ENCODE measurements at places on chromosomes 3 and 15.
A peak's percentile ranks its signal among the peaks of the same experiment; 100 is the strongest.

DNA sequence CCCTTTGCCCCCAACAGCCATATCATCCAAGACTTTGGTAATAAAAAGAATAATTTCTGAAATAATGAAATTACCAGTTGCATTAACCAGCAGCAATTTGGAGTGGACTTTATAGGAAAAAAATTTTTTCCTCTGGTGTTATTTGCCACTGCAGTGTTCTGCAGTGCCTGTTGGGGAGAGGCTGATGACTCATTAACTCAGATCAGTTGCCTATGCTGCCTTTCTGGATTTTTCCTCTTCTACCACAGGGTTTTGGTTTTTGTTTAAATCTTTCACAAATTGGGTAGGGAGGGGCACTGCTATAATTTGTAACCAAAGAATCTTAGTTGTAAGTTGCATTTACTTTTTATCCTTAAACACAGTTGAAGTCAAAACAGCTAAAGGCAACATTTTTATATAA lies 22.7 kb downstream of the ATP6V1A start:
- no peak for DNase-seq

DNA sequence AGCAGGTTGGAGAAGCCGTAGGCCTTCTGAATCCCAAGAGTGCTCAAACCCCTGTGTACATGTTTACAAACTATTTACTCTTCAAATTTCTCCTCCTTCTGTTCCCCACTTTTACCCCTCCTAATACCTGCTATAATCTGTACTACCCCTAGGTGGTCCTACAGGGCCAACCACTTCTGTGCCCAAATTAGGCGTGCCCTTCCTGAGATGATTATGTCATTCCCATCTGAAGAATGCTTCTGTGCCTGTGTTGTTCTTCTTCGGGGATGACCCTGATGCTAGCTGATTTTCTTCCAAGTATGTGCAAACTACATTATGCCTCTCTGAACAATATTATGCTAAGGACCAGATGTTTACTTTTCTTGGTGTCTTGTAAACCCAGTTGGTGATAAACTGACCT lies 20.5 kb downstream of the RBP2 start:
- no peak for DNase-seq

GRCh38 chr15:80693682-80694610 lies 1.2 kb upstream of the ABHD17C start:
- no peak for DNase-seq

- no peak for DNase-seq
Measured at GRCh38 chr15:89307791-89308190, 26.8 kb downstream of the POLG start.

- no peak for DNase-seq
Measured at GRCh38 chr3:43259626-43260025, 26.7 kb upstream of the SNRK start.

DNA sequence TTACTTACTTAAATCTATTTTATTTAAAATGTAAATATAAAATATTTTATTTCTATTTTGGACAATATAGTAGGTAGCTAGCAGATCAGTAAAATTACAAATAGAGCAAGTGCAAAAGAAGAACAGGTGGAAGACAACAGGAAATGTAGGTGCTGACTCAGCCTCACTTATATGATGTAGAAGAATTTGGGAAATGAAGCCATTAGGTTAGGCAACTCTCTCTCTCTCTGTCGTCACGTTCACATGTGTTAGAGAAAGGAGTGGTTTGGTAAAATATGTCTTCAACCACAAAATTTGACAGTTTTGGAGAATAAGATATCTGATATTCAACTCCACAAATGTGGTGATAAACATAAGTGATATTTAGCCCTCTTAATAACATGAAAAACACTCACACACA lies 532.5 kb upstream of the KCNMB2 start:
- no peak for DNase-seq

DNA sequence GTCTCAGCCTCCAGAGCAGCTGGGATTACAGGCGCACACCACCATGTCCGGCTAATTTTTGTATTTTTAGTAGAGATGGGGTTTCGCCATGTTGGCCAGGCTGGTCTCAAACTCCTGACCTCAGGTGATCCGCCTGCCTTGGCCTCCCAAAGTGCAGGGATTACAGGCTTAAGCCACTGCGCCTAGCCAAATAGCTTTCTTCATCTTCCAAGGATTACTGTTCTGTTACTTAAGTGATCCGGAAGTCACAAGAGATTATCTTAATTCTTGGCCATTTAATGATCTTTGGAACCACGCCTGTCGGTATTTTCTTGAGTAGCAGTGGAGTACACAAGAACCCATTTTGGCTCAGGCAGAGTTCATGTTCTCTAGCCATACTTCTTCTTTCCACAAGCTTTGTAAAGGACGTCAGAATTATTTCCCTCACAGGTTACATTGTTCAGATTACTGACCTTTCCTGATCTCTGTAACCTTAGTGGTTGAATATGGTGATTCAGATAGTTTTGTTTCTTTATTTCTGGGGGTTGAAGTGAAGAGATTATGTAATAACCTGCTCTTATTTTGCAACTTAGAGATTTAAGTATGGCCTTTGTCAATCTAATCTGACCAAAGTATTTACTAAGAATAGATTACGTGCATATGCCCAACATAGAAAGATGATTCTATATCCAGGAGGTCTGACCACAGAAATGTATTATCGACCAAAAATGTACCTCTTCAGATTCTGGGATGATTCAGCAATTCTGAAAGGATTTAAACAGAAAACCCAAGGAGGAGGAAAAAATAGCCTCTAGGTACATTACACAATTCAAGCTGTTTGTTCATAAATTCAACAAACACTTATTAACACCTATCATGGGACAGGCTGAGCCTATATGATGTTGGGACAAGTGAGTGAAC lies 132.2 kb downstream of the GREM1 start:
- DNase-seq: no peak

- no peak for DNase-seq
Measured at GRCh38 chr3:196320137-196320536, 2.1 kb upstream of the DYNLT2B start.

DNA sequence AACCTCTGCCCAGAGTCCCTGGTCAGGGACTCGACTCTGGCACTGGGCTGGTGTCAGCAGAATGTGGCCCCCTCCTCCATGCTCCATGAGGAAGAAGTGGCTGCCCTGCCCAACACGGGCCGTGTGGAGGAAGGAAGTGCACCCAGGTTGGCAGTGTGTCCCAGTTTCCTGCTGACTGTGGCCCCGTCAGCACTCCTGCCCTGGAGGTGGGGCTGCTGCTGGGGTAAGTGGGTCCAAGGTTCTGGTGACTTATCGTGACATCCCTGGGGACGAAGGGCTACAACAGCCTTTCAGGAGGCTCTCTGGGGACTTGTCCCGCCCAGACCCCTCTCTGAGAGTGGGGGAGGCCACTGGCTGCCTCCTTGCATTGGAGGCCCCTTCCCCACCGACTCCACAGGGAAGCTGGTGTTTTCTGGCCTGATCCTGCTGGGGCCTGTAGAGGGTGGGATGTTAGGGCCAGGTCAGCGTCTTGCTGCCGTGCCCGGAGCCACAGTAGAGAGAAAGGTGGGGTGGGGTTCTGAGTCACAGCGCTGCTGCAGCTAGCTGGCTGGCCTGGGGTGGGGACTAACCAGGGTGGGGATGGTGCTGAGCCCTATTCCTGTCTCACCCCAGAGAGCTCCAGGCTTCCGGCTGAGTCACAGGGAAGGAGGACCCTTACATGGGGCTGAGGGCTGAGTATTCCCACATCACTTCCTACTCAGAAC lies 10.5 kb downstream of the SEMA4B start:
- DNase-seq: no peak

GRCh38 chr3:168865022-168865551 lies 769.4 kb upstream of the GOLIM4 start:
- no peak for DNase-seq

GRCh38 chr3:175526609-175527280 lies 667.6 kb downstream of the NAALADL2 start:
- DNase-seq: no peak

GRCh38 chr3:102354818-102355515 lies 79.8 kb upstream of the ZPLD1 start:
- DNase-seq: no peak

DNA sequence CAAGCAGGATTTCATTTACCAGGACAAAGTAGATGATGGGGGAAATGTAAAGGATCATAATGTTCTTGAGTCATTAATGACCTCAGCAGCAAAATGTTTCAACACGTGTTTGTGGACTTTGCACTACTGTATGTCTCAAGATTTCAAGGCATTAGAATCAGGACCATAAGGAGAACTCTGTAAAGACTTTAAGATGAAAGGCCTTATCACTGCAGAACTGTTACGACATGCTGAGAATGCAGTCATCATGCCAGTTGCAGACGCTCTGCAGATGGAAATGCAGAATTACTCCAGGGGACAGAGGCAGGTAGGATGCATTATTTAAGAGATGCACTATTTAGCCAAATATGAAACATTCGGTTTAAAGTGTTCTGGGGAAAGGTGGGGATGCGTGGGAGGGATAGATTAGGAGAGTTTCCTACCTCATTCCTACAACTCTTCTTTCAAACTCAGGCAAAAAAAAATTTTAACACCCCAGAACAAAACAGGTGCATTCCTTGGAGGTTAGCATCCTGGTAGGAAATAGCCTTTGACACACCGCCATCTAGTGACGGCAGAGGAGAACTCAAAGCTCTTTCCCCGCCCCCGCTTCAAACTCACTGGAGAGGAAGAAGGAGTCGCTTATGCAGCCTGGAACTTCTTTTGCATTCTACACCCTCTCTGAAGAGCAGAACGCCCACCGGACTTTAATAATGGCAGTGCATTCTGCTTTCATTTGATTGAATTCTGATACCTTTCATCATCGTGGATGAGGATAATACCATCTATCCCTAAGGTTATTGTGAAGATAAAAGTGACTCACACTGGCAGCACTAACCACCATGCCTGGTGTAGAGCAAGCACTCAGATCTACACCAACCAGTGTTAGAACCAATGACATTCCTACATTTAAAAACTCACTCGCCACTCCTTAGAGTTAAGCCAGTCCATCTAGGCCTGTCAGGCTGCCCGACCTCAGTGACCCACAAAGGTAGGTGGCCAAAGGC lies 43.1 kb upstream of the TOPAZ1 start:
- DNase-seq: peak; percentile 18

- DNase-seq: no peak
Measured at GRCh38 chr15:60052796-60053195, 48.7 kb downstream of the FOXB1 start.

- DNase-seq: no peak
Measured at GRCh38 chr3:166456286-166456685, 619.1 kb upstream of the BCHE start.

GRCh38 chr3:1057436-1057835 lies 35.4 kb upstream of the CNTN6 start:
- no peak for DNase-seq

- DNase-seq: no peak
Measured at GRCh38 chr3:125035217-125035616, 20.6 kb downstream of the HEG1 start.

- no peak for DNase-seq
Measured at GRCh38 chr15:92017882-92018534, 164.5 kb downstream of the SLCO3A1 start.

DNA sequence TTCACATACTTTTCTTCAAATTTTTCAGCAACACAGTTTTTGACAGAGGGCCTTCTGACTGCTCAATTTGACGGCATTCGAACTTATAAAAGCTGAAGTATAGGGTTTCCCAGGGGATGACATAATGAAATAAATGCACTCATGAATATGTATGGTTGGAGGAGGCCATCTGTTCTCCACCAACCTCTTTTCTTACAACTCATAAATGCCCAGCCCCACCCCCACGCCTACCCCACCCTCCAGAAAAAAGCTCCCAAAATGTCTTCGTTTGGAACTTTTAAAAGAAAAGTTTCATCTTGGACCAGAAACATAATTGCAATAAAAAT lies 211.6 kb upstream of the LRRN1 start:
- no peak for DNase-seq
